Glomerular endothelial cell (primary cell): ENCODE measurements at places on chromosomes 6 and 20. TPM values are rescaled to one million over a fixed set of nuclear protein-coding genes. Genes with fewer than 3 reads are reported as not detected.
A peak's percentile ranks its signal among the peaks of the same experiment; 100 is the strongest.

Gene C20orf202
- total RNA-seq = not detected in 2 replicates

- no peak for DNase-seq
Observed at GRCh38 chr20:32079655-32080109, 27.6 kb downstream of the HCK start.

DNA sequence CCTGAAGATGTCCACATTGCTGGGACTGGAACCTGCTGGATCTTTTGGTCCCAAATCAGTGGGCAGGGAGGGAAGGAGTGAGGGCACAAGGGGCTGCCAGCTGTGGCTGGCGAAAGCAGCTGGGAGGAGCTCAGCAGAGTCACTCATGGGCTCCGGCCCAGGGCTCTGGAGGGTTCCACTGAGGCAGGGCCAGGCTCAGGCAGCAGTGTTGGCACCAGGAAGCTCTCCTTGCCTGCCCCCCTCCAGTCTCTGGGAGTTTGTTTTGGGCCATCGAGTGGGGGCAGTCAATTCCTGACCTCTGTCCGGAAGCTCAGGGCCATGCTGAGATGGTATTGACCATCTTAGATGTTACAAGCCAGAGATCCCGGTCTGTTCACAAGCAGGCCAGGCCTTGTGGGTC lies 39.1 kb upstream of the IRF4 start:
- no peak for DNase-seq

DNA sequence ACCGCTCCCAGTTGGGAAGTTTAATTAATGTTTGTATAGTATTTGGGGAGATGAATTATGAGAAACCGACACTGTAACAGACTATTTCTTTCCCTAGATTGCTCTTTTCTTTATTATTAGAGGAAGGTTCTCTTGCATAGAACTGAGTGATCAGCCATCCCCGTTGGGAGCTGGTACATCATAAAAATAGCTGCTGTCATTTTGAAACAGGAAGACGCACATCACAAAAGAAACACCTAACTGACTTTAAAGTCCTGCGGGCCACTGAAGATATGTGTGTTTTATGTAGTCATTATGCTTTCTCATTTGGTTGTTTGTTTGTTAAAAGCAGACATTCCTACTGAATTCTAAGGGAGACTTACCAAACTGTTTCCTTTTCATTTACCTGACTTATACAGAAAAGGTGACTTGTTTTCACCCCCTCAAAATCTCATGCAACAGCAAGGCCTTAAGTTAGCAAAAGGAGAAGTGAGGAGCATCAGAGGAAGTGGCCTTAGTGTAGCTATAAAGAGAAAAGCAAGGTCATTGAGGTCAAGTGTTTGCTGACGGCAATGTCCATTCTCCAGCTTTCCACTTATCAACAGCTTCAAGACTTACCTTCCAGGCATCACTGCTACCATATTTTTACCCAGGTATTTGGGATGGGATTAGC lies 91.0 kb downstream of the PKHD1 start:
- DNase-seq = no peak

DNA sequence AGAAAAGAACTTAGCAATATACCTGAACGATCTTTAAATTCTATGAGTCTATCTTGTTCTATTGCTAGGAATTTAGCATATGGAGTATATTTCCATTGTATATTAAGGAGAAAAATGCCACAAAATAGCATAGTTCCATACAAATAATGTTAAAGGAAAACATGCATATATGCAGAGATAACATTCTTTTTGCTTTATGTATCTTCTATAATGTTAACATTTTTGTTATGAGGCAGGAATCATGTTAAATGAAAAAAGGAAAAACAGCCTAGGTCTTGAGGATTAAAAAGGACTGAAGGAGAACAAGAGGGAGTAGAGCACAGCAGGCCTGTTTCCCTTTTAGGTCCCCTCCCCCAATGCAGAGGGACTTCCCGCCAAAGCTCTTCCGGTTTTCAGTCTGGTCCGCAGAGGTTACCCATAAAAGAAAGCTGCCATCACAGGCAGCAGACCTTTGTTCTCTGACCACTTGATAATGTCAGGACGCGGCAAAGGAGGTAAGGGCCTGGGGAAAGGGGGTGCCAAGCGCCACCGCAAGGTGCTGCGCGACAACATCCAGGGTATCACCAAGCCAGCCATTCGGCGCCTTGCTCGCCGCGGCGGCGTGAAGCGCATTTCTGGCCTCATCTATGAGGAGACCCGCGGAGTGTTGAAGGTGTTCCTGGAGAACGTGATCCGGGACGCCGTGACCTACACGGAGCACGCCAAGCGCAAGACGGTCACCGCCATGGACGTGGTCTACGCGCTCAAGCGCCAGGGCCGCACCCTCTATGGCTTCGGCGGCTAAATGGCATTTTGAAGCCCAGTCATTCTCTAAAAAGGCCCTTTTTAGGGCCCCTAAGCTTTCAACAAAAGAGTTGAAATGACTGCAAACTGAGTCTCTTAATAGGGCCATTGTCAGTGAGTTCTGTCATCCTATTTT lies 108.4 kb upstream of the PRSS16 start:
- no peak for DNase-seq

DNA sequence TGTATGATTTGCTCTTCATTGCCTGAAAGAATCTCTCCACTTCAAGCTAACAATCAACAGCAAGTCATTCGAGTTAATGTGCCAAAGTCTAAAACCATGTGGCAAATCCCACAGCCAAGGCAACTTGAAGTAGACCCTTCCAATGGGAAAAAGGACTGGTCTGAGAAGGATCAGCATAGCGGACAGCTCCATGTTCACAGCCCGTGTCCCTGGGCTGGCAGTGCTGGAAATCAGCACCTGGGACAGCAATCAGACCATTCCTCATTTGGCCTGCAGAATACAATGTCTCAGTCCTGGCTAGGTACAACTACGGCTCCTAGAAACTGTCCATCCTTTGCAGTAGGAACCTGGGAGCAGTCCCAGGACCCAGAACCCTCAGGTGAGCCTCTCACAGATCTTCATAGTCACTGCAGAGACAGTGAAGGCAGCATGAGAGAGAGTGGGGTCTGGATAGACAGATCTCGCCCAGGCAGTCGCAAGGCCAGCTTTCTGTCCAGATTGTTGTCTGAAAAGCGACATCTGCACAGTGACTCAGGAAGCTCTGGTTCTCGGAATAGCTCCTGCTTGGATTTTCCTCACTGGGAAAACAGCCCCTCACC lies 1.1 kb downstream of the GJA10 start:
- peak; percentile 37 for DNase-seq

GRCh38 chr6:7052443-7053011 lies 55.2 kb upstream of the RREB1 start:
- DNase-seq = no peak
